ENCODE measurements at places on chromosomes 6 and 20.

DNA sequence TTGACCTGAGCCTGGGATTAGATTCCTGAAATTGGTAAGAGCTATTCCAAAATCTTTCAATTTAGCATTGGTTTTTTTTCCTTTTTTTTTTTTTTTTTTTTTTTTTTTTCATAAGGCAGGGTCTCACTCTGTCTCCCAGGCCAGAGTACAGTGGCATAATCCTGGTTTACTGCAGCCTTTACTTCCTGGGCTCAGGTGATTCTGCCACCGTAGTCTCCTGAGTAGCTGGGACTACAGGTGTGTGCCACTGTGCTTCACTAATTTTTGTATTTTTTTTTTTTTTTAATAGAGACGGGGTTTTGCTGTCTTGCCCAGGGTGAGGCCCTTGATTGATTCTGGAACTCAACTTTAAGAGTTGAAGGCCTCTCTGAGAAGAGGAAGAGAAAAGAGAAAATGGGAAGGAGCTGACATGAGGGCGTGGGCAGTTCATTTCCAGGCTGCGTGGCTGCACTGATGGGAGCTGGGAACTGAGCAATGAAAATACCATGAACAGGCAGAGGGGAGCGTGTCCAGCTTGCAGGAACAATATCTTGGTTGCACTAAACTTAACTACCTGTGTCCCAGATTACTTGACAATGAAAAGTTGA, 24.6 kb downstream of the KDM1B start:
- DNase-seq: no peak

GRCh38 chr20:25081730-25082497, at the start of gene VSX1:
VSX1 (minus strand) TSS chr20:25082141; CDS start chr20:25082096, 45 bp downstream.
- no peak for DNase-seq

DNA sequence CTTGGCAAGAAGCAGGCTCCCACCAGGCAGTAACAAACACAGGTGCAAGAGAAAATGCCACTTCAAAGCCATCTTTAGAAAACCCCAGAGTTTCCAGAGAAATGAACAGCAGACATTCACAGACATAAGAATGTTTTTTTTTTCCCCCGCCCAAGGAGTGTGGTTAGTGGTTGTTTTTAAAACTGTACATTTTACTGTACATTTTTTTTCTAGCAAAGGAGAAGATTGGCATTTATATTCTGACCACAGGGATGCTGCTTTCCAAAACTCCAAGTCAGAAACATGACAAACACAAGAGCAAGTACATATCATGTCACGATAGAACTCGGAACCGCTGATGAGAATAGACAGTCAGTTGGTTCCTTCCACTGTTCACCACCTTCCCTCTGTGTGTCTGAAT, 197.9 kb downstream of the LRFN2 start:
- no peak for DNase-seq

GRCh38 chr6:131660195-131660594, 23.1 kb downstream of the ENPP3 start:
- DNase-seq: no peak

GRCh38 chr6:137799950-137800568, 67.0 kb upstream of the TNFAIP3 start:
- peak; percentile 16 for DNase-seq

DNA sequence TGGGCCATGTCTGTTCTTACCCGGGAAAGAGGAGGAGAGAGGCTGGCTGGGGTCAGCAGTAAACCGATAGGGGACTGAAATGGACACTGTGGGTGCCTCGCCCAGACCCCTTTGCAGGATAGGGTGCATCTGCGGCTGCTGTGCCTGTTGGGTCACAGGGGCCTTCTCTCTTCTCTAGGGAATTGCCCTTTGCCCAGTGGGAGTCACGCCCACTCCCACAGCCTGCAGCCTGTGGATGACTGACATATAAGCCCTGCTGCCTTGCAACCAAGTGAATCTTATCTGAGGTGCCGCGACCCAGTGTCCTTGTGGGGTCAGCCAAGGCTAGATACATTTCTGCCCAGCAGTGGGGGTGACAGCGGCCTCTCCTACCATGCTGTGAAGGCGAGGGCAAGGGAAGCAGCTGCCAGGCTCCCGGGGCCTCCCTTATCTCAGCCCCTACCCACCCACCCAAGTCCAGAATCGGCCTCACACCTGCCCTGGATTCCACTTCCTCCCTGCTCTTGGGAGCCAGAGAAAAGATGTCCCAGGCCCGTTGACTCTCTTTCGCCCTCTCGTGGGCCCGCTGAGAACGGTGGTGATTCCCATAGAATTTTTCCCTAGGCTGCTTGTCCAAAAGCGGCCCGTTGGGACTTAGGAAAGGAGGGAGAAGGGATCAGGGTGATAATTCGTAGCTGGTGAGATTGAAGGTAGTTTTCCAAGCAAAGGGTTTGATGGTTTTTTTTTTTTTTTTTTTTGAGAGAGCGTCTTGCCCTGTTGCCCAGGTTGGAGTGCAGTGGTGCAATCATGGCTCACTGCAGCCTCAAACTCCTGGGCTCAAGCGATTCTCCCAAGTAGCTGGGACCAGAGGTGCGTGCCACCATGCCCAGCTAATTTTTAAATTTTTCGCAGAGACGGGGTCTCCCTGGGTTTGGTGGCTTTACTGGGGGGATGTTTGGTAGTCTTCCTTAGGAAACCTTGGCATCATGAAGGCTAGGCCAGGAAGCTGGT, 76.4 kb upstream of the RNF24 start:
- peak; percentile 17 for DNase-seq

DNA sequence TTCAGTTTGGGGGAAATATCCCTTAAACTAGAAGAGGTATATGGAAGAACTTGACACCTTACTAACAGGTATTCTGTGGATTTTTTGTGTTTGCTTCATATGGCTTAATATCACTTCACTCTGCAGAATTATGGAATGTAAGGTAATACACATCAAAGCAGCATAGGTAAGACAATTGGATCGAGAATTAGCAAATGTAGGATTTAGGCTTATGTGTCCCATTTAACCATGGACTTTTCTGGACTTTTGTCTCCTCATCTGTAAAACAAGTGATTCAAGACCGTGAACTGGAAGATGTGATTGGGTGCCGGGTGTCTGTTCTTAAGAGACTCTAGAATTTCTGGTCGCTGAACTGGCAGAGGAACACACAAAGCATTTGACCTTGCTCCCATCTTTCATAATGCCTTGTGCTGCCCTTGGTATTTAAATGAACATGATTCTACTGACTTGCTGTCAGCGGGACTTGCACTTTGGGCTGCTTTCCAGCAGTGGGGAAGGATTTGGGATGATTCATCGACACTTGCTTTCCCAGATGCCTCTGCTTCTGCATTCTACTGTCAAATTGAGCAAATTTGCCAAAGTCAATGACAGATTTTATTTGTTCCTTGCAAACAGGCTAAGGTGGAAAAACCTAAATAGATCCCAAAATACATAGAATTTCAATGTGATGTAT, 199.8 kb downstream of the PLCB1 start:
- DNase-seq: no peak

- DNase-seq: no peak
Measured at GRCh38 chr20:889932-890463, 26.1 kb downstream of the ANGPT4 start.

DNA sequence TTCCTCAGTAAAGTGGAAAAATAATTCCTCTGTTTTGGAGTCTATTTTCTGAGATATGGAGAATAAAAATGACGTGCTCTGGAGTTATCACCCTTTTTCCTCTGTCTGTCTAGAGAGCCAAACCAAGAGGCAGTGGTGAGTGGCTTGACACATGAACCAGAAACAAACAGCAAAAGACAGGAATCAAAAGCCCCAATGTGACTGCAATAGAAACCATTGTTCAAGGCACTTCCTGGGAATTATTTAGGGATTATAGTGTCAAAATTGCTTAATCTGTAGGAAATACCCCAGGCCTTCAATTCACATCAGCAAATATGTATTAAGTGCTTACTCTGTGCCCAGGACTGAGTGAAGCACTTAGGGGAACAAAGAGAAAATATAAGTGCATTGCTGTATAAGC, 560.4 kb upstream of the JAG1 start:
- DNase-seq: no peak

DNA sequence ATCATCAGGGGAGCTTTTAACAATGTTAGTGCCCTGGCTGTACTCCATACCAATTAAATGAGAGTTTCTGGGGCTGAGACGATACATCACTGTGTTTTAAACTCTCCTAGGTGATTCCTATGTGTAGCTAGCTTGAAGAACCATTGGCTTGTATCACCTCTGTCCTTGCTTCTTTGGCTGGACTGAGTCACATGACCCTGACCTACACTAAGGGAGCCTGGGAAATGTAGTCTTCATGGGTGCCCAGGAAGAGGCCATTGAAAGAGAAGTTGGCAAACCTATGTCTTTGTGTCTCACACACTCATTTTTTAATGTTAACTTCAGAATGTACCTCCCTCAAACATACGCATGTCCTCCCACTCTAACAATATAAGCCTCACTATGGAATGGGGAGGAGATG, 506.6 kb downstream of the DHX35 start:
- DNase-seq: no peak

- no peak for DNase-seq
Measured at GRCh38 chr6:88562353-88563276, 396.5 kb upstream of the CNR1 start.

- DNase-seq: no peak
Measured at GRCh38 chr6:10837009-10837621, 1.2 kb downstream of the MAK start.

- DNase-seq: no peak
Measured at GRCh38 chr6:11215773-11216172, 16.7 kb downstream of the NEDD9 start.

Data from activated T-helper 1 cell treated with Interleukin-2 at 50 U/mL for 16 hours (primary cell).